ENCODE measurements at places on chromosomes 1 and 21.

GRCh38 chr21:44739316-44739715 is 27.9 kb upstream of the TSPEAR start:
- no peak for DNase-seq

- DNase-seq, result no peak
These were observed 4.2 kb downstream of the SPRR1B start for GRCh38 chr1:153035211-153035610.

GRCh38 chr1:46643368-46643775 is 24.8 kb downstream of the ATPAF1 start:
- no peak for DNase-seq

GRCh38 chr21:43957611-43958362 is 54.3 kb upstream of the TRAPPC10 start:
- no peak for DNase-seq

- DNase-seq, result no peak
These were observed 224.9 kb upstream of the COA6 start for GRCh38 chr1:234148350-234148749.

DNA sequence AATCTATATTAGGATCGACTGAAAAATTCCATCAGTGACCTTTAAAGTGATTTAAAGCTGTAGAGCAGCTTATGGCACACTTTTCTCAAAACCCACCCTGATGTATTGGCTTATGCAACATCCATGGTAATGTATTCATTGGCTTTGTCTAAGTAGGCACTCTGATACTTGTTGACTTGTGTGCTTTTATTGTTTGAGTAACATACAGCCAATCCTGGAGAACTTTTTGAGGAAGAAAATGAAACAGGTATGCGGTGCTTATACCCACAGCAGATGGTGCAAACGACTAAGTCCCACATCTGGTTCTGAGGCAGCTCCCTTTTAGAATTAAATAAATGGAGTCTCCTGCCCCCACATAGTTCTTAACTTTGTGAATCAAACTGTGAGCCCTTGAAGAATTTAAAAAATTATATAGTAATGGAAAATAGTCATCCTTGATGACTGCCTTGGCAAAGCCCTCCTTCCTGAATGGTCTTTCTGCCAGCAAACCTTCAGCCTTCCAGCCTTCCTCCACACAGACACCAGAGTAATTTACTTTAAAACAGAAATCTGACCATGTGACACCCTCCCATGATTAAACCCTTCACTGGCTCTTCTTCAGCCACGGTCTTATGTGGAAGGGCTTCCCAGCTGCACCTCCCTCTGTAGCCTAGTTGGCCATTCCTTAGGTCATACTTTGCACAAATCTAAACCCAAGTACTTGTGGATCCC is 116.0 kb downstream of the BCAR3 start:
- DNase-seq, result peak; percentile 56

DNA sequence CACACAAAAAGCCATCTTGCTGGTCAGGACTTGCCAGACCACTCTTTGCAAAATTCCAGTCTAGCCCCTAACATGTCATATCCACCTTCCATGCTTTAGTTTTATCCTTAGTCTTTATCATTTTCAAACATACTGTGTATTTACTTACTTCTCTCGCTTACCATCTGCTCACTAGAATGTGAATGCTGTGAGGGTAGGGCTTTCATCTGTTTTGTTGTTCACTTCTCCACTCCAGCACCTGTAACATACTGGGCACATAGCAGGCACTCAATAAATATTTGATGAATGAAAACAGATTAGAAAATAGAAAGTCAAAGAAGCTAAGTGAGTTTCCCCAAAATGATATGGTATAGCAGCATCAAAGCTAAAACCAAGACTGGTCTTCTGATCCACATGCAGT is 79.9 kb downstream of the OLFML2B start:
- DNase-seq, result no peak
